Spinal cord (tissue), 10 donors: ENCODE measurements at places on chromosomes 4 and X.

- DNase-seq: no peak
- no peaks in the 10 kb centered on the region for H3K36me3 ChIP-seq
- peaks cover 4% of the 10 kb centered on the region for H3K27me3 ChIP-seq
- no peak overlapping the region for H3K4me3 ChIP-seq
- no peaks in the 10 kb centered on the region for H3K4me1 ChIP-seq
- peak overlapping the region; percentile 83 for H3K27ac ChIP-seq
Observed at GRCh38 chrX:135522878-135523693, 2.6 kb downstream of the INTS6L start.

- DNase-seq: no peak
- H3K36me3 ChIP-seq: no peaks in the 10 kb centered on the region
- no peaks in the 10 kb centered on the region for H3K27me3 ChIP-seq
Observed at GRCh38 chr4:38202242-38202641, 242.0 kb downstream of the PTTG2 start.

DNA sequence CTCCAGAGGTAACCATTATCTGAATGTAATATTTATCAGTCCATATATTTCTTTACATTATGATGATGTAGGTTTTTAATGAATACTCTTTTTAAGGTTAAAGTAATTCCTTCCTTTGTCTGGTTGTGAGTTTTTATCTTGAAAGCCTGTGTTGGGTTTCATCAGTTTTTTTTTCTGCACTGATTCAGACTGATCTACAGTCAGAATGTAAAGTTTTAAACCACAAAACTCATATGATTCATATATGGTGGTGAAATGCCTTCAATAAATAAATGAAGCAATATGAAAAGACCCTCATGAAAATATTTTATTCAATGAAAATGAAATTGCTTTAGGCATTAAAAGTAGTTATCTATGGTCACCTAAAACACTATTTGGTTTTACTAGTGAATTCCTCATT lies 47.1 kb downstream of the SORBS2 start:
- H3K27ac ChIP-seq: no peak overlapping the region
- no peaks in the 10 kb centered on the region for H3K36me3 ChIP-seq
- no peak for DNase-seq
- no peaks in the 10 kb centered on the region for H3K27me3 ChIP-seq
- H3K4me1 ChIP-seq: no peaks in the 10 kb centered on the region
- H3K4me3 ChIP-seq: no peak overlapping the region

GRCh38 chrX:137823257-137823656 lies 257.3 kb downstream of the ZIC3 start:
- H3K36me3 ChIP-seq: no peaks in the 10 kb centered on the region
- H3K4me3 ChIP-seq: no peak overlapping the region
- no peak overlapping the region for H3K27ac ChIP-seq
- no peak for DNase-seq
- H3K4me1 ChIP-seq: no peaks in the 10 kb centered on the region
- H3K27me3 ChIP-seq: no peaks in the 10 kb centered on the region
